ENCODE measurements at places on chromosomes 5 and 9.

DNA sequence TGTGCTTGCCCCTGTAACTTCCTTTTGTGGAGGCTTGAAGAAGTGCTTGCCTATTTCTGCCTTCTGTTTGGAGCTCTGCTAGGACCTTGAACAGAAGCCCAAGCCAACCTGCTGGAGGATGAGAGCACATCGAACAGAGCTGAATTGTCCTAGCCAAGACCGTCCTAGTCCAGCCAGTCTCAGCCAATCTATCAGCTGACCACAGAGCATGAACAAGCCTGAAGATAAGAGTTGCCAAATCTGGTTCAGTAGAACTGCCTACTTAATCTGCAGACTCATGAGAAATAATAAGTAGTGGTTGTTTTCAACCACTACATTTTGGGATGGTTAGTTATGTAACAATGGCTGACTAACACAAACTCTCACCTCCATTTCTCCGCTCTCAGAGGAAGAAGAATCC is 4.4 kb upstream of the SNX2 start:
- peak; percentile 38 for DNase-seq

GRCh38 chr9:6212722-6213375 is 2.8 kb upstream of the IL33 start:
- DNase-seq, result no peak

DNA sequence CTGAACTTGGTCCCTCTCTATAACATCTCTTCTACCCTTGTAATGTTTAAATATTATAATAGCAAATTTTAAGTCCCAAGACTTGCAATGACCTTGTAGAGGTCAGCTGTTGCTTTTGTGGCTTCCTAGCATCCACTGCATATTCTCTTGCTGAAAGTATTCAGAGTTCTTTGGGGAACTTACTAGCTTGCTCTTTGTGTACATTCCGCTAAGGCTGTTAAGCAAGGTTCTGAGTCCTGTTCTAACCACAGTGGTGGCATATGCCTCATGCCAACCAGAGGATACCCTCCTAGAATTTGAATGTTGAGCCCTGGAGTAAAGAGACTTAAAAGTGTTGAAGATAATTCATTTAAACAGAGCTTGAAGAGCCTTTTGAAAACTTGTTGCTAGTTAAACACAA is 570.9 kb downstream of the TLE1 start:
- peak; percentile 33 for DNase-seq

DNA sequence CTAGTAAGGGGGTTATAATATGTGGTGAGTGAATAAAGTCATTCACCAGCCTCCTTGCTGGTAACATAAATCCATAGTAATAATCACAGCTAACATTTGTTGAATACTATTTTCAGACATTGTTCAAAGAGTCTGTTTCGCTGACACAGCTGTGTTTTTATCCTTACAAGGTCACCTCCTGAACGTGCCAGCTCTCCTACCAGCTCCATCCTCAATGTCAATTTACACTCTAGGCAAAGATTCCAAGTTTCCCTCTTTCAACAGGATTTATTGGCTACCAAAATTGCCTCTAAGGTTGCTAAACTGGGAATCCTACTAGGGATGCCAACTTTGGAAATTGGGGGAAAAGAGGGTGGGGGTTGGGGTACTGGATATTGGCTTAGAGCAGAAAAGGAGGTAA is 30.7 kb upstream of the SMC5 start:
- no peak for DNase-seq

GRCh38 chr5:177473443-177474001 is at the start of gene DBN1:
Gene DBN1 (minus strand): TSS chr5:177473634. CDS start chr5:177473521, 113 bp downstream.
- DNase-seq, result no peak

GRCh38 chr9:137138058-137138721 is 764 bp upstream of the GRIN1 start:
- no peak for DNase-seq

GRCh38 chr9:133971981-133972941 is 19.9 kb downstream of the VAV2 start:
- no peak for DNase-seq

DNA sequence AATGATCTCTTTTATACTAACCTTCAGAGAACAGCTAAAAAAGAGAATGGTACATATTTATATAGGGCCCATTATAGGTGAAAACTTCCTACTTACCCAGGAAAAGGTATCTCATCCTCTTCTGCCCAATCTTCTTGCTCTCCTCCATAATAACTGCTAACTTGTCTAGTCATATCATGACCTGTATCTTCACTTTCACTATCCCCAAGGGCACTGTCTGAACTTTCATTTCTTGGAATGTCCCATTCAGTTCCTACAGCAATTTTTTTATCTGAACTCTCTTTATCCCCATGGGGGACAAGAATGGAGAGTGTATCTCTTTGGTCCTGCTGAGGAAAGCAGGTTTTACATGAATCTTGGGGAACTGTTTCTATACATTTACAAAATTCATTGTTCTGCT is 36.4 kb upstream of the RAPGEF6 start:
- no peak for DNase-seq

GRCh38 chr9:127785023-127785932 is 556 bp upstream of the CDK9 start:
- DNase-seq, result peak; percentile 83

- no peak for DNase-seq
Observed at GRCh38 chr9:125931211-125931610, 184.0 kb downstream of the PBX3 start.

DNA sequence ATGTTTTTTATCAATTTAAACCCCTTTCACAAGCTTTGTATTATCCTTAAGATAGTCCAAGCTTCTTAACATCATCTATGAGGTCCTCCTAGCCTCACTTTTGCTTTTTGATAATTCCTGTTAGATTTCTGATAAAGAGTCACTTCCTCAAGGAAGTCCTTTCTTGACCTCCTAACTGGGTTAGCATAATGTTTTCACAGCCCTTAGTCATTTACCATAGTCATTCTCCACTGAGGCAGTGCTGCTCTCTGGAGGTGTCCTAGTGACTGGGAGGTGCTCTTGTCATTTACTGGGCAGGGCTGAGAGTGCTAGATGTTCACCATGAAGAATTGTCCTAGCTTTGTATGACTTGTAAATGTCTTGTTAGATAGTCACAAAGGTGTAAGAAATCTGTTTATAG is 26.4 kb downstream of the TNPO1 start:
- DNase-seq, result peak; percentile 83

All from suppressor macrophage treated with lipopolysaccharide for 1 hour (primary cell).